ENCODE measurements at places on chromosomes 5 and 9.

DNA sequence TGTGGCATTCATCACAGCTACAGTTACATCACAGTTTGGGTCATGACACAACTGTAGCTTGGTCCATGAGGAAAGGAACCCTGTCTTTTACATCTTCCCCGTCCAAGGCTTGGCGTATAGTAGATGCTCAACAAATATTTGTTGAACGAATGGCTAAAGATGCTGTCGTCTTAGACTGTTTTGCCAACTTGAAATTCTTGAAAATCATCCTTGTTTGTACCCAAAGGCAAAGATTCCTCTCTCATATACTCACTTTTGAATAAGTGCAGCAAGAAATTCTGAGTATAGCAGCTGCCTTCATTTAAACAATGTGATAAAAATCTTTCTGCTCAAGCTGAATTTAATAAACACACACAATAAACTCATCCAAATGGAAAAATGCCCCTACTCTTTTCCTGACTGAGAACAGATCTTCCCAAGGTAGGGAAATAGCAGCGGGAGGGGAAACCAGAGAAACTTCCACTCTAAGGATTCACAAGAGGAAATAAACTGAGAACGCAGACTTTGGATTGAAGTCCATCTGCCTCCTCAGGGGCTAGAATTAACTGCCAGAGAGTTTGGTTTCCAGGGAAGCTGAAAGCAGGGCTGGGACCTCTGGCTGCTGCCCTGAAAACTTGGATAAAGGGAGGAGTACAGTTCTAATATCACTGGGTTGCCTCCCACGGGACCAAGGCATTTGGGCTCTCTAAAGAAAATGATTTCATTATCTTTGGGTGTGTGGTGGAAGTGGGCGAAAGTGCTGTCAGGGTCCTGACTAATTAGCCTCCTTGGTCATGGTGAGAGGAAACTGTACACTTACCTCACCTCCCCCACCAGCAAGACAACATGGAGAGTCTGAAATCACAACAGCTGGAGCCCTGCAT lies 99.1 kb downstream of the DPYSL3 start:
- no peaks in the 10 kb centered on the region for H3K36me3 ChIP-seq
- DNase-seq: no peak
- H3K27me3 ChIP-seq: peaks cover 2% of the 10 kb centered on the region
- H3K27ac ChIP-seq: no peak overlapping the region
- H3K4me3 ChIP-seq: no peak overlapping the region

DNA sequence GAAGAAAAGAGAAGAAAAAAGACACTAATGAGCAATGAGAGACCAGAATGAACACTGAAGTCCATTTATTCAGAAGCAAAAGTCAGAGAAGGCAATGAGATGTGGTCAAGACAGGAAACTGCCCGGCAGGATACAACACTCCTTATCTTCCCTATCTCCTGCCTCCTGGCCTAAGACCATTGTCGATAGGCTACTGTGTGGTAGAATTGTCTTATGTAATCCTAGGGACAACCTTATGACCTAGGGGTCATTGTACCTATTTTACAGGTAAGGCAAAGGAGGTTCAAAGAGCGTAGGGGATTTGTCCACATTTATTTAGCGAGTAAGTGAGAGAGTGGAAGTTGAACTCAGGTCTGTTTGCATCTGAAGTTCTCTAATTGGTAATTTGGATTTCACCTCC lies 63.0 kb upstream of the PTPN3 start:
- H3K27ac ChIP-seq: no peak overlapping the region
- H3K4me1 ChIP-seq: no peaks in the 10 kb centered on the region
- no peak overlapping the region for H3K4me3 ChIP-seq
- H3K36me3 ChIP-seq: no peaks in the 10 kb centered on the region
- DNase-seq: no peak

- H3K27ac ChIP-seq: no peak overlapping the region
- H3K4me3 ChIP-seq: no peak overlapping the region
- H3K36me3 ChIP-seq: no peaks in the 10 kb centered on the region
- DNase-seq: no peak
Observed at GRCh38 chr9:137545123-137545522, 5.1 kb downstream of the PNPLA7 start.

- H3K36me3 ChIP-seq: peaks cover 10% of the 10 kb centered on the region
- no peak overlapping the region for H3K27ac ChIP-seq
- no peak overlapping the region for H3K4me3 ChIP-seq
- DNase-seq: no peak
Observed at GRCh38 chr9:95193067-95193466, 124.4 kb downstream of the FANCC start.

- DNase-seq: no peak
- peaks cover 35% of the 10 kb centered on the region for H3K4me1 ChIP-seq
- no peak overlapping the region for H3K4me3 ChIP-seq
Observed at GRCh38 chr5:65933295-65933694, 6.9 kb downstream of the ERBIN start.

DNA sequence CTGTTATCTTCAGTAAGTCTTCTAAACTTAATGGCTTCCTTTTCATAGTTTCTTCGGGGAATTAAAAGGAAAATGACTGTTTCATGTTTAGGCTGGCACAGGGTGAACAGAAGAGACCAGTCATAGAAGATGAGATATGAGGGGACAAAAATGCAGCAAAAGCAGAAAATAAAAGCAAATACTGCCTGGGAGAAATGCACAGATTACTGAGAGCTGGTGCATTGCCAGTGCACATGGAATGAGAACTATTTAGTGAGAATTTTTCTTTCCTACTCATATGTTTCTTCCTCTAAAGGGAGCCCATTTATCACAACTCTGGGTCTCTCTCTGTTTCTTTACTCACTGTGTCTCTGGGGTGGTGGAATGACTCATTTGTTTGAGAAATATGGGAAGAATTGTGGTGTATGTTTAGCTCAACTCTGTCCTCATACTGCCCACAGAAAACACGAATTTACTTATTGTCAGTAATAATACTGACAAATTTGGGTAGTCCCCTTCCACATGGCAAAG lies 25.9 kb upstream of the ANKRD55 start:
- peaks cover 3% of the 10 kb centered on the region for H3K4me1 ChIP-seq
- H3K36me3 ChIP-seq: no peaks in the 10 kb centered on the region
- no peak overlapping the region for H3K4me3 ChIP-seq
- H3K27me3 ChIP-seq: peaks cover 7% of the 10 kb centered on the region
- no peak overlapping the region for H3K27ac ChIP-seq

DNA sequence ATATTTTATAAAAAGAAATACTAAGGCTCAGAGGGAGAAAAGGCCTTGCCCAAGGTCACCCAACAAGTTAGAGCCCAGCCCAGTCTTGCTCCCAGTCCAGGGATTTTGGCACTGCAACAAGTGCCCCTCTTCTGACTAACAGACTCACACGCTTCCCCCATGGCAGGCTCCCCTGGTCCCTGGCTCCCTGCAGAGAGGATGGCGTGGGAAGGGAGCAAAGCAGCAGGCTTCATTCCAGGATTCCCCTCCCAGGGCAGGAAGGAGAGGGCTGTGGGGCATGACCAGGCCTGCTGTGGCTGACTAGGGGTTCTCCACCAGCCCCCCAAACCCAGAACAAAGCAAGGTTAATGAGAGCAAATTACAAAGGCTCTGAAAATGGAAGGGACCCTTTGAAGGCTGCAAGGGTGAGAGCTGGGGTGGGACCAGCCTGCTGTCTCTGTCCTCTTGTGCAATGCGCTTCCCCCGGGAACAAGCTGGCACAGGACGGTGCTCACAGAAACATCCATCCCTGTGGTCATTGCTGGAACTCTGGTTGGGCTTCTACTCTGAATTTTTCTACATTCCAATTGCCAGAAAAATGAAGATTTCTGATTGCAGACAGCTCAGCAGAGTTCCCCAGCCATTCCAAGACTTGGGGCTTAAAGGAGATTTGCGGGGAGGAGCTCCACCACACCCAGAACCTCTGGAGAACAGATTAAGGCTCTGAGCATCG lies 37.1 kb upstream of the FAT2 start:
- no peak overlapping the region for H3K27ac ChIP-seq
- H3K27me3 ChIP-seq: peaks cover 4% of the 10 kb centered on the region
- no peaks in the 10 kb centered on the region for H3K4me1 ChIP-seq
- no peak overlapping the region for H3K4me3 ChIP-seq

Measured in activated naive CD8-positive, alpha-beta T cell treated with anti-CD3 and anti-CD28 coated beads, Interleukin-2, amount 10 ng/mL, durations not matched to agents 7 days and 5 days (primary cell).